ENCODE measurements at places on chromosomes 7 and 10.

DNA sequence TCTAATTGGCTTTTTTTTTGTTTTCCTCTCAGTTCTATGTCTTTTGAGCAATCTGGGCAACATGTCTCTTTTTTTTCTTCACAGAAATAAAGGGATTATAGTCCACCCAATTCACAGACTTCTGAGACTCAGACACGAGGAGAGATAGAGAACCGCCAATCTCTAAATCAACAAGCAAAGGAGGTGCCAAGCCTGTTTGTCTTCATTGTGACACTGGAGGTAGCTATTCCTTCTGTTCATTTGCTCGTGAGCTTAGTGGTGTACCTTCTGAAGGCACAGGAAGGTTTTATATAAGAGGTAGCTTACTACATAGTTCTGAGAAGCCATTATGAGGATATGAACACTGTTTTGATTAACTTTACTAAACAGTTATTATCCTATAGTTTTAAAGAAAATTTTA is 6.1 kb downstream of the EPHB6 start:
- no peak for DNase-seq

DNA sequence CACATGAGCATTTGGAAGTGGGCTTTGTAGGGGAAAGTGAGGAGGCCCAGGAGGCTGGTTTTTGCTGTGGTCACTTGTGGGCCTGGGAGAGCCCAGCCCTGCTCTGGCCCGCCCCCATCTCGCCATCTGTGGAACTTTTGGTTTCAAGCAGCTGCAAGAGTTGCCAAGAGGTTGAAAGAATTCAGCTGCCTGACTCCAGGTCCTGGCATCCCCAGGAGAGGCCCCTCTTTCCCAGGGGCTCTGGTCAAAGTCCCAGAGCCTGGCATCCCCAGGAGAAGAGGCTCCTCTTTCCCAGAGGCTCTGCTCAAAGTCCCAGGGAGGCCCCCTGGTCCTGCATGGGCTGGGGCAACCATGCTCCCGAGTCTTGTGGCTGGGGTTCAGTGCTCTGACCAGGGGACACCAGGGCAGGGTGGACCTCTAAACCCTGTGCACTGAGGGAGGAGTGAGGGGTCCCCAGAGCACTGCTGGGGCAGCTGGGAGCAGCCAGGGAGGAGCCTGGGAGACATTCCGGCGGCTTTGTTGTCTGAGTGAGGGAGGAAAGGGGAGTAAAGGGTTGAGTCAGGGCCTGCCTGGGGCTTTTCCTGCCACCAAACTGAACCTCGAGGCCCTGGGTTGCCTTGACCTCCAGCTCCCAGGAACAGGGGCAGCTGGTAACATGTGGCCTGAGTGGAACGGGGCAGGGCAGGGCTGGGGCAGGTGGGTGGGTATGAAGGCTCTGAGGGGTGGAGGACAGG is 27.7 kb upstream of the CSGALNACT2 start:
- no peak for DNase-seq

- no peak for DNase-seq
These were observed at the start of gene VWA2 for GRCh38 chr10:114239117-114239993. Gene VWA2, plus strand, starts transcription at chr10:114239254. Its CDS starts 9,460 bp downstream, at chr10:114248714.

- no peak for DNase-seq
These were observed 79.6 kb downstream of the ZNF777 start for GRCh38 chr7:149381245-149381644.

DNA sequence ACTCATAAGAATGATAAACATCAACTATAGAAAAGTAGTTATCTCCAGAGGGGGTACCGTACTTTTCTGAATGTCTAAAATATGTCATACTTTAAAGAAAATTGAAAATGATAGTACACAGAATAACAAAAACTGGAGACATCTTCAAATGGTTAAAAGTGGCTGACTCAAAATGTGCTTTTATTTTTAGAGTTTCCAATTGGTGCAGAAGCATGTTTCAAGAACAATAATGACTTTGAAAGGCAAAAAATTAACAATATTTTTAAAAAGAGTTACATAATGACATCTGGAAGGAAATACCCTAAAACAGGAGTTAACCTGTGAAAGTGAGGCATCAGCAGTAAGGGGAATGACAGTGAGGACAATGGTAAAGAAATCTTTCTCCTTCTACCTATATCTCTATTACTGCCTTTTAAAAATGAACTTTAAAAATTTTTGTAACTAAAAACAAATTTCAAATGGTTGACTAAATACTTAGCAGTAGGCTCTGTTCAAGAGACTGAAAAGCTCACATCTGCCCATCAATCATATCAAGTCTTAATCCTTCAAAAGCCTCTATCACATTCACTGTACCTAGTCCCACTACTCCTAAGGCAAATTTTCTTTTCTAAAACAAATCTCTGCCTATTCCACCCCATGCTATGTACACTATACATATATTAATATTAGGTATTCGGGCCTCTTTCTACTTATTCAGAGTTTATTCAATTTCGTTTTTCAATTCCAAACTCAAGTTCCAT is 3.0 kb downstream of the ASZ1 start:
- peak; percentile 24 for DNase-seq

GRCh38 chr10:19931894-19932590 is 115.8 kb downstream of the PLXDC2 start:
- DNase-seq, result no peak

DNA sequence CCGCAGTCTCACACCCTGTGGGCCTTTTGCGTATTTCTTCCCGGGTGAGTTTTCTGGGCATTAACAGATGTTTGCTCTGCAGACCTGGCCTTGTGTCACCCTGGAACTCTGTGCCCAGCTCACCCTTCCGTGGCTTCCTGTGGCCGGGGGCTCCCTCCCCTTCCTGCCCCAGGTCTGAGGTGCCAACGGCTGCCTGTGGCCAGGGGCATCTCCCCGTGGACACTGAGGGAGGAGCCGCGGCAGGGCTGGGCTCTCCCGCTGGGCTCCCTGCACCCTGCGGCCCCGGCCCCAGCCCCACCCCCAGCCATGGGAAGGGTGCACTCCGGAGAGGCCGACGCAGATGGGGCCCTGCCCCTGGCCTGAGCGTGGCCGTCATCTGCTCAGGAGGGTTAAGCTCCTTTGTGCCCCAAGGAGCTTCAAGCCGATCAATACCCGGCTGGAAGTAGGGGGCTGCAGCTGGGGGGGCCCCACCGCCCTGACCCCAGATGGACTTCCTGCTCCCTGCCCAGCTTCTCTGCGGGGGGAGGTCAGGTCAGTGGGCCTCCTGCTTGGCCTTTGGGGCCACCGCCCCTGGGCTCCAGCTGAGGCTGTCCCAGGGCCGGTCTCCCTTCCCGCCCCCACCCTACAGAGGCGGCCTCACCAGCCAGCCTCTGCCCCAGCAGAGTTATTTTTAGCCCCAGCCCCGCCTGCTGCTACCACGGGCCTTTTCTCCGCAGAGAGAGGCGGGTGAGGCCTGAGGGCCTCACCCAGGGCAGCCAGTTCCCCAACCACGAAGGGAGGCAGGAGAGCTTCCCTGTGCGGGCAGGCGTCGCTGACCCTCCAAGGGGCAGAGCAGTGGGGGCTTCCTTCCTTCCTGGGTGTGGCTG is 24.2 kb downstream of the PWWP2B start:
- no peak for DNase-seq

GRCh38 chr10:126283307-126283706 is 105.0 kb downstream of the ADAM12 start:
- DNase-seq, result no peak

DNA sequence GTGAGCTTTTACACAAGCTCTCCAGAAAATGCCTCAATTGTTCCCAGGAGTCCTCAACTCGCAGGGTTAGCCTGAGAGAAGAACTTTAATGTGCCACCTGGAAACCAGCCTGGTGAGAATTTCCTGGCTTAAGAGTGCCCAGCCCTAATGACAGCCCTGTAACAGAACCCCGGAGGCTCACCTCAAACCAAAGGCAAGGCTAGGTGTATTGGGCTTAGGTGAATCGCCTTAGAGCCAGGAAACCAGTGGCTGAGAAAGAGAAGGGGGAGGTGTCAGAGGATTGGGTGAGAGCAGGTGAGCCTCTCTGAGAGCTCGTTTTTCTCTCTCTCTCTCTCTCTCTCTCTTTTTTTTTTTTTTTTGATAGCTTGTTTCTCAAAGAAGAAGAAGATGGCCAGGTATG is 7.3 kb downstream of the OCM2 start:
- DNase-seq, result no peak

- peak; percentile 64 for DNase-seq
These were observed 52.7 kb downstream of the FIGNL1 start for GRCh38 chr7:50397320-50397970.

DNA sequence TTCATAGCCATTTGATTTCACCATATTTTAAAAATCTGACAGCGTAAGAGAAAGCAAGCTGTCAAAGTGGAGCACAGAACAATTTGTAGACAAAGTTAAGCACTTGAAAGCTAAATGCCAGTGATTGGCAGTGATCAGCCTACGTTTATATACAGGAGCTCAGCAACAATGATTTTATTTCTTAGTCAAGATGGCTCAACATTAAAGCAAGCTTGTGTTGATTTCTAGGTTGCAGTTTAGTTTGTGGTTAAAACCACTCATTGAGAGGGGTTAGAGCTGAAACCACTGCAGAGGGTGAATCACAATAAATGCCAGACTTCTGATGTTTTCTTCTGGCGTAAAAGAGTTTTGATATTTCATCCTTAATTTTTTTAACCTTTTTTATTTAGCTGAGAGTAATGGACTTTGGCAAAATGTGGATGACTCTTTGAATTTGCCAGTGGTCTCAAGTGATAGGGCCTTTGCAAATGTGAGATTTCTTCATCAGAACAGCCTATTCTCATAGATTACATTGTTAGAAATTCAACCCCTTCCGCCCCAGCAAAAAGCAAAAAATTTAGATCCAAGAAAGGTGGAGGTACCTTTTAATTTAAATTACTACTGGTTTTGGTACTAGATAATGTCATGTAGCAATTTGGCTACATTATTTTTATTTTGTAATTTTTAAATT is 73.8 kb downstream of the SHOC2 start:
- DNase-seq, result peak; percentile 13

DNA sequence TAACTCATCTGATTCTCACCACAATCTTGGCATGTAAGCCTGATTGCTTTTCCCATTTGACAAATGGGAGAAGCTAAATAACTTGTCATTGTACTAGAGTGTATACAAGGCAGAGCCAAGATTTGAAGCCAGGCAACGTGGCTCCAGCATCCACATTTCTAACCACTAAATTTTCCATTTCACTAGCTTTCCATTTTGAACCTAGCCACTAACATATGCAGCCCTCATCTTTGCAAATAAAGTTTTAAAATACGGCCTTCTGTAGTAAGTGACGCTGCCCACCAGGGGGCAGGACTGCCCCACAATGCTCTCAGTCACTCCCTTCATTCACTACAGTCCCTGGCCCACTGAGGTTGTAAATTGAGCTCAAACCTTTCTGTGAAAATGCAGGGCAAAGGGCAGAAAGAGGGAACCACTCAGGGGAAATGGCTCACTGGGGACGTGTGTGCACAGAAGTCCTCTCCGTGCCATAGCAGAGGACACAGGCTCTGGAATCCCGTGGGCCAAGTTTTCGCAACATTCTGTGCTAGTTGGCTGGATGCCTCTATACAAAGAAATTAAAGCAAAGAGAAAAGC is 315.7 kb downstream of the TNS3 start:
- DNase-seq, result peak; percentile 12

GRCh38 chr10:45249978-45250693 is 65.3 kb downstream of the OR13A1 start:
- DNase-seq, result peak; percentile 57

DNA sequence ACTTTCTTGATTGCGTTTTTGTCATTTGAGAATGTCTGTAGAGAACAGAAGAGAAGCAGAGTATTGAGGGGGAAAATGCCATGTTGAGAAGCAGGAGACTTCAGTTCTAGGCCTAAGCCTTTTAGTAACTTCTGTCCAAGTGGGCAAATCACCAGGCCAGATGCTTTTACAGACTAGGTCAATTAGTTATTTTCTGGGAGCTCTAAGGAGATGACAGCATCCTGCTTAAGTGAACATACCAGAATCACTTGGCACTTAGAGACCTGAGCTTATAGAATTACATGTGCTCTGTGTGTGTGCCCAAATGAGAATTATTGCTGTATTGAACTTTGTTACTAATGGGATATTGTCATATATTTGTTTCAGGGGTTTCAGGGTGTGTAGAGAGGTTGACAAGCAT is 24.0 kb downstream of the AGK start:
- DNase-seq, result no peak

DNA sequence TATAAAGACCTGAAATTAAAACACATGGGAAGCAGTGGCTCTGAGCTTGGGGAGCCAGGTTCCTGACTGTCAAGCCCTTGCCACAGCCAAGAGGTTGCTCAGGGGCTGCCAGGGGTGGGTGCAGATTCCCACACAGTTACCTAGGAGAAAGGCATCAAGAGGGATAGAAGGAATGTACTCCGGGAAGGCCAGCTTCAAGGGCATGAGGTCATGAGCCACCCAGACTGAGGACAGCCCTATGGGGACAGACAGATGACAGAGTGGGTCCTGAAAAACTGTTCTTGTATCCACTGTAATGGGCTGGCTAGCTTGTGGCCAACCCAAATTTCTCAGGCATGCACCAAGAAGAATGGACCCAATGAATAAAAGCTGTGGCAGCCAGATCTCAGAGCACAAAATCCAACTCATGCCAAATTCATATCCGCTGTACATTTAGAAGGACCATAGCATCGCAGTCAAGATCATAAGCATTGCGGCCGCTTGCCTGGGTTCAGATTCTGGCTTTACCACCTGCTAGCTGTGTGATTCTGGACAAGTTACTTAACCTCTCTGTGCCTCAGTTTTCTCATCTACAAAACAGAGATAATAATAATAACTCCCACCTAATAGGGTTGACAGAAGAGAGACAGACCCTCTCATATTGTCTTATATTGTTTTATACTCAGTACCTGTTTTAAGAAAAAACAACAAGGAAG is 44.9 kb upstream of the KCNMA1 start:
- DNase-seq, result no peak

GRCh38 chr7:137985897-137986251 is 16.0 kb downstream of the CREB3L2 start:
- DNase-seq, result no peak

- no peak for DNase-seq
These were observed 4.2 kb upstream of the CALCR start for GRCh38 chr7:93578762-93579161.

GRCh38 chr10:78913219-78914059 is 155.3 kb upstream of the ZMIZ1 start:
- DNase-seq, result no peak

DNA sequence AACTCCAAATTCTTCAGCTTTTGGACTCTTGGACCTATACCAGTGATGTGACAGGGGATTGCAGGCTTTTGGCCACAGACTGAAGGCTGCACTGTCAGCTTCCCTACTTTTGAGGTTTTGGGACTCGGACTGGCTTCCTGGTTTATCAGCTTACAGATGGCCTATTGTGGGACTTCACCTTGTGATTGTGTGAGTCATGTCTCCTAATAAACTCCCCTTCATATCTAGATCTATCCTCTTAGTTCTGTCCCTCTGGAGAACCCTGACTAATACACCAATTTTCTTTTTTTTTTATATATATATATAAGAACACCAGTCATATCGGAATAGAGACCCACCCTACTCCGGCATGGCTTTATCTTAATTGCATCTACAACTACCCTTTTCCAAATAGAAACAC is 166.8 kb downstream of the ETV1 start:
- DNase-seq, result no peak
